ENCODE measurements at places on chromosomes 3 and 15. TPM values are rescaled to one million over a fixed set of nuclear protein-coding genes. Genes with fewer than 3 reads are reported as not detected.

GRCh38 chr3:143120716-143121240 lies 1.2 kb downstream of the CHST2 start:
- peak; percentile 93 for DNase-seq

PRRT3 gene
- total RNA-seq = 3.5 TPM

ZNF770 gene
- total RNA-seq = 34.7 TPM

GOLGA6D gene
- not detected for total RNA-seq
